Esophagus squamous epithelium (tissue), 5 donors: ENCODE measurements at places on chromosomes 12 and 14. TPM values are rescaled to one million over a fixed set of nuclear protein-coding genes. Genes with fewer than 3 reads are reported as not detected.

DNA sequence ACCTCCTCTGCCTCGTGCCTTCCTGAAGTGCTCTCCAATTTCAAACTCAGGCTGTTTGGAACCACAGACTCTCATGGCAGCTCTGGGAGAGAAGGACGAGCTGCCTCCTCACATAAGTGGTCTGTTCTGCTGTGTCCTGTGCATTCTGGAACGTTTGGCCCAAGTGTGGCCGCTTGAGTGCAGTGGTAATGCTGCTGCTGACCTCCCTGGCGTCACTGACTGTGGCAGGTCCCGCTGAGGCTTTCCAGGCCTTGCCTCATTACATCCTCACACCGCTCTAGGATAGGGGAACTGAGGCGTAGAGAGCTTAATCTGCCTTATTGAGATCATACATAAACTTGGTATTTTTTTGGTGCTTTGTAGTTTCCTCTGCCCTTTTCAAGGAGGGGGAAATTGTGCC, 14.2 kb downstream of the CCDC92 start:
- H3K4me3 ChIP-seq, result no peak overlapping the region
- no peaks in the 10 kb centered on the region for H3K27me3 ChIP-seq
- H3K36me3 ChIP-seq, result no peaks in the 10 kb centered on the region

DNA sequence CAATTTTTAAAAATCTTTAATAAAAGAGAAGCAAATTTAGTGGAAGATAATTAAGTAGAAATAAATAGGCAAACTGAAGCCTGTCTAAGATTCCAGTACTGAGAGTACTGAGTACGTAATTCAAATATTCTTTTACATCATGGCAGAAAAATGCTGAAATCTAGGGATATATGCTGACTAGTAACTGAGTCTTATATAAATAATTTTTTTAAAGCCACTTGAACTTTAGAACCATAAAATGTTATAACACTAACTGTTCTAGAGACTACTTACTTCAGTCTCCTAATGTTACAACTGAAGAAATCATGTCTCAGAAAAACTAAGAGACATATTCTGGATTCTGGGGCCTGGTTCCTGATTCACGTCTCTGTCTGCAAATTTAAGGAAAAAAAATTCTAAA, 230.6 kb upstream of the PLEKHG7 start:
- no peaks in the 10 kb centered on the region for H3K27me3 ChIP-seq
- no peaks in the 10 kb centered on the region for H3K4me1 ChIP-seq
- no peaks in the 10 kb centered on the region for H3K36me3 ChIP-seq

- H3K36me3 ChIP-seq, result no peaks in the 10 kb centered on the region
- no peak for DNase-seq
- H3K27ac ChIP-seq, result no peak overlapping the region
- H3K4me3 ChIP-seq, result no peak overlapping the region
Measured at GRCh38 chr12:2152134-2152533, 99.3 kb downstream of the CACNA1C start.

Gene LHX5
- total RNA-seq, result not detected

DNA sequence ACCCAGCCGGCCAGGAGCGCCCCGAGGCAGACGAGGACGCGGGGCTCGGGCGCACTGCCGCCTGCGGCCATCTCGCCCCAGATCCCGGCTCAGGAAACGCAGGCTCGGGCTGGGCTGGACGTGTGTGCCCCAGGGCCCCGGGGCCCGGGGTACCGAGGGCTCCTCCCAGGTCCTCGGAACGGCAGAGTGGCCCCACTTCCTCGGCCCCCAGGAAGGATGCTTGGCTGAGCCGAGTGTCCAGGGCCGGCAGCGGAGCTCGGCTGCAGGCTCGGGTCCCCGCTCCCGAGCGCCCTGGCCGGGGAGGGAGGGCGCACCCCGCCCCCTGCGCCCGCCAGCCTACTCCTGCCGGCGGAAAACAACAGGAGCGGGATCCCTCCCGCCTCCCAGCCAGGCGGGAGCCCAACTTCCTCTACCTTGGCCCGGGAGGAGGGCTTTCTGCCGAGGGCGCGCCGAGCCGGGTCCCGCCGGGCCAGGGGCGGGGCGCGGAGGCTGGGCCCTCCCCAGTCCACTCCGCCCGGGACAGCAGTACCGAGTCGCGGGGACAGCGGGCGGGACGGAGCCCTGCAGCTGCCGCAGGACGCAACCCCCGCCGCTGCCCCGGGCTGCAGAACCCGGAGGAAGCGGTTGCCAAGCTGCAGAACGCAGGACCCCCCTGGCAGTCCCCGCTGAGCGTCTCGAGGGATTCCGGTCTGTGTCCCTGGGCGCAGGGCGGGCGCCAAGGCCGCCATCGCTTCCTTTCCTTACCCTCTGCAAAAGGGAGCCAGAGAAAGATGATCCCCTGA, at the start of gene VSIG10:
Gene VSIG10 (minus strand): TSS at position 411 of the 782 bp plus-strand sequence. CDS start 340 bp downstream, at position 71.
- no peaks in the 10 kb centered on the region for H3K27me3 ChIP-seq
- peak within 1 kb of the TSS; percentile 83 for H3K4me3 ChIP-seq
- no peaks in the 10 kb centered on the region for H3K36me3 ChIP-seq
- no peak for DNase-seq
- H3K4me1 ChIP-seq, result peaks cover 14% of the 10 kb centered on the region

Gene SSTR1
- total RNA-seq, result 0.67 TPM

DNA sequence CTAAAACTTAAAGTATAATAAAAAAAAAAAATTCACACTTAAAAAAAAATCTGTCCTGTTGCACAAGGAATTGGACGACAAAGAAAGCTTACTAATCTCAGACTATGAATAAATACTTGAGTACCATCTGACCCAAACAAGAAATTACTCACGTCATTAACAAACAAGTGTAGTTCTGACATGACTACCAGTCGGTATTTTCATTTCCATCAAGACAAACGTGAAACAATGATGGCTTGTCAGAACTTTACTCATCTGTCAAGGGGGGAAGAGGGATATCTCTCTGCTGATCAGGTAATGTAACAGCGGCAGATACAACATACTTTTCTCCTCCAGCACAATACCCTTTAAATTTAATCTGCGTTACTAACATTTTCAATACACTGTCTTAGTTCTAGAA, 78.3 kb downstream of the CDK17 start:
- H3K36me3 ChIP-seq, result no peaks in the 10 kb centered on the region
- no peaks in the 10 kb centered on the region for H3K27me3 ChIP-seq
- no peak for DNase-seq
- no peak overlapping the region for H3K27ac ChIP-seq
- no peaks in the 10 kb centered on the region for H3K4me1 ChIP-seq

- no peak for DNase-seq
- H3K27me3 ChIP-seq, result no peaks in the 10 kb centered on the region
- H3K36me3 ChIP-seq, result no peaks in the 10 kb centered on the region
- no peak overlapping the region for H3K27ac ChIP-seq
- no peaks in the 10 kb centered on the region for H3K4me1 ChIP-seq
Measured at GRCh38 chr14:95703805-95704204, 10.1 kb downstream of the TCL1A start.

- no peak overlapping the region for H3K27ac ChIP-seq
- no peaks in the 10 kb centered on the region for H3K27me3 ChIP-seq
- no peak for DNase-seq
- H3K4me1 ChIP-seq, result no peaks in the 10 kb centered on the region
- no peak overlapping the region for H3K4me3 ChIP-seq
- H3K36me3 ChIP-seq, result no peaks in the 10 kb centered on the region
Measured at GRCh38 chr12:105047308-105047707, 37.0 kb downstream of the ALDH1L2 start.

DNA sequence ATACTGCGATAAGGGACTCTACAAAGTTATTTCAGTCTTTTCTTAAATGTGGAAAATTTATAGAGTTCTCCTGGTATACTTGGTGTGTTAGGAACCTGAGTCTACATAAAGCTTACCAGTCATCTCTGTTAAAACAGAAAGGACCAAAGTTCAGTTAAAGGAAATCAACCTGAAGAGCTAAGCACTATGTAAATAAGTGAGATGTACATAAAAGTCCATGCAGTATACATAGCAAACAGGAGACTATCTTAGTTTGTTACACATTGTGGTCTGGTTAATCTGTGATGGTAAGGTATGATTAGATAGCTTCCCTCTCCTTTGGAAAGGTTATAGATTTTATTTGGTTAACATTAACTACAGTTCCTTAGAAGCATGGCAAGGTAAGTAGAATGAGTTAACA, 75.9 kb downstream of the ATP2B1 start:
- no peak overlapping the region for H3K4me3 ChIP-seq
- peaks cover 4% of the 10 kb centered on the region for H3K4me1 ChIP-seq
- no peaks in the 10 kb centered on the region for H3K36me3 ChIP-seq
- H3K27me3 ChIP-seq, result no peaks in the 10 kb centered on the region

GRCh38 chr12:111953455-111953854, 59.5 kb downstream of the TMEM116 start:
- no peak for DNase-seq
- H3K27me3 ChIP-seq, result no peaks in the 10 kb centered on the region
- H3K4me3 ChIP-seq, result no peak overlapping the region

DNA sequence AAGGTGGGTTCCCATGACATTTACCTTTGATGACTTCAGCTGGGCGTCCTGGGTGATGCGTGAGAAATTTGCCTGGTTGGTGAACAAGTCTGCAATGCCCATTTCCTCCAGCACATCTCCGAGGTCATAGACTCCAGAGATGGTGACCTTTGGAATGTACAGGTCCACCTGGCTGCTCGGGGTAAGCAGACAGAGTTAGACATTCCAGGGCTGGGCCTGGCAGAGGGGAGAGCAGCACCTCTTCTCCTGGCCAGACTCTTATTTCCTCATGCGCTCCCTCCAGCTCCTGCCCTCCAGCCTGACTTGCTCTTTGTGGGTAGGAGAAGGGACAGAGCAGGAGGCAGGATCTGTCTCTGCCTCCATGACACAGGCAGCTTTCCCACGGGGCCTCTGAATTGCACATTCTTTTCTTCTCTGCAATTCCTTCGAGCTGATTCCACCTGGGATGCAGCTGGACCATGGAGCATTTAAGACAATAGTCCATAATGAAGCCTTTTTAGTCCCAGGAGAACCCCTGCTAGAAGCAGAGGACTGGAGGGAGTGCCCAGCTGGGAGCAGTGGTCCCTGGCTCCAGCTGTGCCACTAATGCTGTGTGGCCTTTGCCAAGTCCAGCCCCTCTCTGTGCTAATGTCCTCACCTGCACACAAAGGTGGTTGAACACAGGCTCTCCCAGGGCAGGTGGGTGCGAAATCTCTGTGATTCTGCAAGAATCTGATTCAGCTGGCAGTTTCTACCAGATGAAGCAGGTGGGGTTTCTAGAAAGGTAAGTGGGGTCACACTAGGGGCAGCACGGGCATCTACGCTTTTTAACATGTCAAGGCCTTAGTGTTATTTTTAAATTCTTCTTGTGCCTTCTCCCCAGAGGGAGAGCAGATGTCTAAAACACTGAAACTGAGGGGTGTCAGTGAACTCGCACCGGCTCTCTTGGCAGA, 13.2 kb upstream of the SERPINA10 start:
- H3K4me3 ChIP-seq, result no peak overlapping the region
- no peak overlapping the region for H3K27ac ChIP-seq
- no peaks in the 10 kb centered on the region for H3K4me1 ChIP-seq
- H3K27me3 ChIP-seq, result no peaks in the 10 kb centered on the region

DNA sequence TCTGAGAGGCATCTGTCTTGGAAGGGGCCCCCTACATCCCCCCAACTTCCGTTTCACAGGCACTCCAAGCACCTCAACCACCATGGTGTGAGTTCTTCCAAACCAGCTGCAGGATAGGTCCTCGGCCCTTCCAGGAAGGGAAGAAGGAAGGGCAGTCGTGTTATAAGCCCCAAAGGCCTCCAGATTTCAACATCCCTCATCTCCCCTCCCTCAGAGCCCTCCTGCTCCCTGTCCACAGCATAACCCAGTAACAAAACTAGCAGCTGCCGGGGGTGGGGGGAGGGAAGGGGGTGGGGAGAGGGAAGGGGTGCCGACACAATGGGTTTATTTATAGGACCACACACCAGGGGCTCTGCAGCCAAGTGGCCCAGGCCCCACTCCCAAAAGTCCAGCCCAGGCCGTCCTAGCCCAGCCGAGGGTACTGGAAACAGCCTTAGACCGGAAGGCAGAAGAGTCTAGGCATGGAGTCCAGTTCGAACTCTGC, 18.3 kb downstream of the NCKAP5L start:
- H3K4me3 ChIP-seq, result no peak overlapping the region
- H3K27me3 ChIP-seq, result no peaks in the 10 kb centered on the region
- no peaks in the 10 kb centered on the region for H3K36me3 ChIP-seq
- H3K27ac ChIP-seq, result peak overlapping the region; percentile 91
- no peak for DNase-seq

- H3K27ac ChIP-seq, result no peak overlapping the region
- no peaks in the 10 kb centered on the region for H3K36me3 ChIP-seq
- H3K27me3 ChIP-seq, result no peaks in the 10 kb centered on the region
Measured at GRCh38 chr14:90460136-90460535, 63.3 kb downstream of the CALM1 start.

DNA sequence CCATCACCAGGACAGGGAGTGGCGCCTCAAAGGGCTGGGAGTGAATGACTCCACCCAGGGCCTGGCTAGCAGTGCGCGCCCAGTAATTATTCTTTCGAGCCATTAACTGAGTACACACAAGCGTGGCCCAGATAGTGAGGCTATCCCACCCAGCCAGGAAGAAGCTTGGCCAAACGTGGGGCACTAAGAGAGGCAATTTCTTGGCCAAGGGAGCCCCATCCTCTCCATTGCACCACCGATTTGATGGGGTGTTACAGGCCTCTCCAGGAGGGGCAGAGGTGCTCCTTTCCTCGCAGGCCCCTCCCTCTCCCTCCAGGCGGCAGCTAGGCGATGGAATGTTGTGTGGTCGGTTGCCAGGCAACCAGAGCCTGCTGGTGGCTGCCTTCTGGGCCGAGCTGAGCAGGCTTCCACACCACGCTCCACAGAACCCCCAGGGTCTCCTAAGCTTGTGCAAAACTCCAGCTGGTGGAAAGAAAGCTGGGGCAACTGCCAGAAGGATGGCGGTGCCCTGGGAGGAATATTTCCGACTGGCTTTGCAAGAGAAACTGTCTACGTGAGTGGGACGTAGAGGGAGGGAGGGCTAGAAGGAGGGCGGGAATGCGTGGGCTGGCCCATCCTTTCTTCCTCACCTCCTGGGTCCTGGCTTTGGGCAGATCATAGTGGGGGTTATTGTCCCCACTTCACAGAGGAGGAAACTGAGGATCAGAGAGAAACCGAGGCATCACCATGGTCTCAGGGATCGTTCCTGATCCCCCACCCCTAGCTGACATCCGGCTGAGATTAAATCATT, at the start of gene CFAP73:
Gene CFAP73 (plus strand): TSS at position 364 of the 790 bp plus-strand sequence. CDS start 134 bp downstream, at position 498.
- H3K4me3 ChIP-seq, result no peak within 1 kb of the TSS
- H3K27me3 ChIP-seq, result no peaks in the 10 kb centered on the region
- no peak for DNase-seq
- H3K36me3 ChIP-seq, result no peaks in the 10 kb centered on the region
- peak within 1 kb of the TSS; percentile 28 for H3K27ac ChIP-seq
- H3K4me1 ChIP-seq, result peaks cover 20% of the 10 kb centered on the region

GRCh38 chr14:105201156-105201924, 20.2 kb upstream of the NUDT14 start:
- H3K27me3 ChIP-seq, result peaks cover 7% of the 10 kb centered on the region
- no peak overlapping the region for H3K27ac ChIP-seq
- DNase-seq, result no peak
- H3K4me1 ChIP-seq, result peaks cover 87% of the 10 kb centered on the region
- H3K4me3 ChIP-seq, result no peak overlapping the region

- H3K27me3 ChIP-seq, result no peaks in the 10 kb centered on the region
- no peak overlapping the region for H3K4me3 ChIP-seq
- peak overlapping the region; percentile 41 for H3K27ac ChIP-seq
- peaks cover 84% of the 10 kb centered on the region for H3K4me1 ChIP-seq
- H3K36me3 ChIP-seq, result peaks cover 17% of the 10 kb centered on the region
Measured at GRCh38 chr12:4280351-4281163, 7.0 kb downstream of the CCND2 start.

GRCh38 chr12:85616201-85616600, 220.0 kb downstream of the RASSF9 start:
- H3K4me3 ChIP-seq, result no peak overlapping the region
- no peaks in the 10 kb centered on the region for H3K27me3 ChIP-seq
- H3K27ac ChIP-seq, result no peak overlapping the region
- H3K4me1 ChIP-seq, result no peaks in the 10 kb centered on the region
- no peak for DNase-seq

Gene TRIM9
- 0.21 TPM for total RNA-seq

Gene ZNF10
- total RNA-seq, result 2.2 TPM

- H3K27ac ChIP-seq, result no peak overlapping the region
- no peak overlapping the region for H3K4me3 ChIP-seq
- no peaks in the 10 kb centered on the region for H3K4me1 ChIP-seq
Measured at GRCh38 chr12:104768033-104768432, 190.1 kb downstream of the SLC41A2 start.
